ENCODE measurements at places on chromosomes 12 and 14.

- DNase-seq = no peak
Observed at GRCh38 chr12:119593578-119594398, at the start of gene TMEM233. TSS of gene TMEM233 (plus strand) at chr12:119593774. CDS start at chr12:119593849, 75 bp downstream.

GRCh38 chr12:57452937-57453509 is 2.1 kb upstream of the INHBE start:
- DNase-seq = no peak

DNA sequence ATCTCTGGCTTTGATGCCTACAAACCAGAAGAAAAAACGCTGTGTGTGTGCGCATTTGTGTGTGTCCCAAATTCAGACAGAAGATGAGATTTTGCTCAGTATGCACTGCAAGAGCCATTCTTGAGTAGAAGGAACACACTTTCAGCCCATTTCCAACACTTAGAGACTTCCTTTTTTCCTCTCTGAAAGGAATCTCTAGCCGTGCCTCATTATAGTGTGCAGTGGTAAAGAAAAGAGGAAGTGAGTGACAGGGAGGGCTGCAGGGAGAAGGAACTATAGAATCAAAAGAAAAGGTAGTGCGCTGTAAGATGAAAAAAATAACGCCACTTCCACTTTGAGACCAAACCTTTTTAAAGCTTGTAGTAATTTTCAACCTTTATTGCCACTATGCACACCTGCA is 1400.9 kb upstream of the FLRT2 start:
- DNase-seq = no peak

- DNase-seq = no peak
Observed at GRCh38 chr12:54463484-54463883, 9.9 kb downstream of the GTSF1 start.

DNA sequence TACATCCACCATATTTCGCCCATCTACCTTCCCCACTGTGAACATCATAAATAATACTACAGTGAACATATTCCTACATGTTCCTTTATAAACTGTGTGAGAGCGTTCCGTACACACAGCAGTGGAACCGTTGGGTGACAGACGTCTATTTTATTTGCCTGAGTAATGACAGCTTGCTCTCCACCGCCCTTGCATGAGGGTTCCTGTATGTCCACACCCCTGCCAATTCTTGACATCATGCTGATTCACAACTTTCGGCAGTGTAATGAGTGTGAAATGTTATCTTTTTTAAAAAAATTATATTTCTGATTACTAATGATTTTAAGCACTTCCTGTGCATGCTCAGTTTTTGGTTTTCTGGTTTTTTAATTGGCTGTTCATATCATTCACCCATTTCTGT is 4.3 kb upstream of the RAD52 start:
- no peak for DNase-seq

DNA sequence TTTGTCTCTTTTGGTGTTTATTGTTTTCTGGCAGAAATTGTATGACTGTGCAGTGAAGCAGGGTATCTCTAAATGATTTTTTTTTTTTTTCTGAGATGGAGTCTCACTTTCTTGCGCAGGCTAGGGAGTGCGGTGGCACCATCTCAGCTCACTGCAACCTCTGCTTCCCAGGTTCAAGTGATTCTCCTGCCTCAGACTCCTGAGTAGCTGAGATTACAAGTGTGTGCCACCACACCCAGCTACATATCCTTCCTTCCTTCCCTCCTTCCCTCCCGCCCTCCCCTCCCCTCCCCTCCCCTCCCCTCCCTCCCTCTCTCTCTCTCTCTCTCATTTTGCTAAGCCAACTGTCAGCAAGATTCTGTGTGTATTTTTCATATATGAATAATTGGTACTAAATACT is 94.4 kb downstream of the PPHLN1 start:
- DNase-seq = no peak

DNA sequence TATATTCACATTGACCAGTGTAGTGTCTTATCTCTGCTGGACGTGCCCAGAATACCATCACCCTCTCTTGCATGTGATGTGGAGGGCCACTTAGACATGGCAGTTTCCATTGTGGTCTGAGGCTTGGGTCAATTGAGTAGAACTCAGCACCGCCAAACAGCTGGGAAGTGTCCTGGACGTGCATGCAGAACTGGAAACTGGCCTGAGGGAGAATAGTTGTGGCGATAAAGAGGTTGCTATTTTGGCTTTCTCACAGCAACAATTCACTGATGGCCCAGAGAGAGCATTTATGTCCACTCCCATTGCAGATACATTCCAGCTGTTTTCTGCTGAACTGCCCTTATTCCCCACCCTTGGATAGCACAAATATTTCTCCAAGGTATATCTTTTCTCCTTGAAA is 210.1 kb upstream of the DAAM1 start:
- DNase-seq = no peak
